Activated naive CD8-positive, alpha-beta T cell treated with anti-CD3 and anti-CD28 coated beads, Interleukin-2, amount 50 U/mL, for 24 hours (primary cell): ENCODE measurements at places on chromosomes 7 and 10.

DNA sequence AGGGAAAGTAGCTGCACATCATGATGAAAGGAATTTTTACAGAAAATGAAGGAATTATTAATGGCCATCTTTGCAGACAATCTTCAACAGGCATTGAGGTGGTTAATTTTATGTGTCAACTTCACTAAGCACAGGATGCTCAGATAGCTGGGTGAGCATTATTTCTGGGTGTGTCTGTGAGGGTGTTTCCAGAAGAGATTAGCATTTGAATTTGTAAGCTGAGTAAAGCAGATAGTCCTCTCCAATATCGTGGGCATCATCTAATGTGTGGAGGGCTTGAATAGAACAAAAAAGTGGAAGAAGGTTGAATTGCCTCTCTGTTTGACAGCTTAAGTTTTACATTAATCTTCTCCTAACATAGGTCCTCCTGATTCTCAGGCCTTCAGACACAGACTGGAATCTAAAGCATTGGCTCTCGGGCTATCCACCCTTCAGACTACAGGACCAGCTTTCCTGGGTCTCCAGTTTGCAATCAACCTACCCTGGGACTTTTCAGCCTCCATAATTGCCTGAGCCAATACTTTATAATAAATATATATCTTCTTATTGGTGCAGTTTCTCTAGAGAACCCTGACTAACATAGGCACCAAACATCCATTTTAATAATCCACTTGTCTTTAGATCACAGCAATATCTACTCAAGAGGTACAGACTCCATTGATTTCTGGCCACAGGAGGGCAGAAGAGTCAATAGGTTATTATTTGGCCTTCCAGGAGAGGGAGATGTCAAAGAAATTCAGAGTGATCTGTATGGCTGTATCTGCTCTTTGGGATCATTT, 10.5 kb upstream of the CRPPA start:
- DNase-seq: no peak

DNA sequence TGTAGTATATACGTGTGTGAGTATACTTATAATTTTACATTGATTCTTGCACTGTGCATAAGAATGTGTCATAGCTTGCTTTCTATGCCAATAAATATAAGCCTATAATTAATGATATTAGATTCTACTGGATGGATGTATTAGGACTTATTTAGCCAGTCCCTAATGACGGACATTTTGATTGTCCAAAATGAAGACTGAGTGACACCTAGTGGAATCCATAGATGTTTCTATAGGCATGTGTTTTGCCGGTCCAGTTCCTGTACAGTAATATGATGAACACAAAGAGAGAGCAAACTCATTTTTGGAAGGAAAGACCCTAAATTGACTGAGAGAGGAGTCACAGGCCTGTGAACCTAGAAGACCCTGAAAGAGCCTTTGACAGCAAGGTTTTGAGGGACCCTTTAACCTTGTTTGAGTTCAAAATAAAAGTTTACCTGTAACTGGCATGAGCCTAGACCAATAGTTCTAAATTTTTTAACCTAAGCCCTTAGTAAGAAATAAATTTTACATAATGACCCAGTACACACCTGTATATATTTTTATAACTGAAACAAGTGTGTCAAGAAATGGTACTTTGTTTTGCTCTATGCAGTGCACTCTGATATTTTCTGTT, 42.4 kb upstream of the AGBL3 start:
- no peak for DNase-seq

GRCh38 chr10:132653721-132654120, 116.1 kb downstream of the INPP5A start:
- DNase-seq: no peak

- DNase-seq: no peak
Measured at GRCh38 chr10:72796042-72796441, 97.5 kb upstream of the OIT3 start.

GRCh38 chr10:91162495-91163268, 57.8 kb upstream of the PCGF5 start:
- DNase-seq: peak; percentile 67

DNA sequence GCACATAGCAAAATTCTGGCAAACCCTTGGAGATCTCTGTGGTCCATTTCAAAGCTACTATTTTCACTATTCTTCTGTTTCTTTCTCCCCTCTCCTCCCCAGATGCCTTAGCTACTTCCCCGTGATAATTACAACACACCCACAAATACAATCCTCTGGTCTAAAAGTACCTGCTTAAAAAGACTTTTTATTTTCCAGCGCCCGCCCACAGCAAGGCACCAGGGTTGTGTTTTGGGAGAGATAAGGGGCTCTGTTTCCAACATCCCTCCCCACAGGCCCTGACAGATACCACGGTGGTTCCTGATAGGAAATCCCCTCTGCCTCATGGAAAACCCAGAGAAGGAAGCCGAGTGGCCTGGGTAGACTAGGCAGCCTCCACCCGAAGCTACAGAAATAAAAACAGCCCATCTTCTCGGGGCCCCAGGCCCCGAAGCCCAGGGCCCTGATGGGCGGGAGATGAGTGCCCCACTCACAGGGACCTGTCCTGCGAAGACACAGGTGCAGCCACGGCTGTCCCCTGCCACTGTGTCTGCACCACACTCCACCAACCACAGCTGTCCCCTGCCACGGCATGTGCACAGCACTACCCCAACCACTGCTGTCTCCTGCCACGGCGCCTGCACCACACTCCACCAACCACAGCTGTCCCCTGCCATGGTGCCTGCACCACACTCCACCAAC, 19.7 kb downstream of the CALML5 start:
- DNase-seq: no peak

DNA sequence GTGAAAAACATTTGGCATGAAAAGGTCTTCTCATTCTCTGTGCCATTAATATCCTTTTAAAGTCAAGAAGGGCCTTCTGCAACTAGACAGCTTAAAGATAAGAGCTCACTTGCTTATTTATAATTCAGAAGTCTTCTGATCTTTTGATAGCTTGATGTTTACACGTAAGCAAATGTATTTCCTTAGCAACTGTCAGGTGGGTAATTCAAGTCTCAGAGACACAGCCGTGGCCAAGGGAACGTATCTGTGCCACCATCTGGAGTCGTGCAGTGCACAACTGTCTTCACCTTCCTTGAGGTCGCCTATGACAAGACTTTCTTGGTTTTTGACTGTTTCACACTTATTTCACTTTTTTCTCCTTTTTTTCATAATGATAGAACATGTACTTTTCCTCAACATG, 4.0 kb upstream of the NEBL start:
- DNase-seq: no peak

DNA sequence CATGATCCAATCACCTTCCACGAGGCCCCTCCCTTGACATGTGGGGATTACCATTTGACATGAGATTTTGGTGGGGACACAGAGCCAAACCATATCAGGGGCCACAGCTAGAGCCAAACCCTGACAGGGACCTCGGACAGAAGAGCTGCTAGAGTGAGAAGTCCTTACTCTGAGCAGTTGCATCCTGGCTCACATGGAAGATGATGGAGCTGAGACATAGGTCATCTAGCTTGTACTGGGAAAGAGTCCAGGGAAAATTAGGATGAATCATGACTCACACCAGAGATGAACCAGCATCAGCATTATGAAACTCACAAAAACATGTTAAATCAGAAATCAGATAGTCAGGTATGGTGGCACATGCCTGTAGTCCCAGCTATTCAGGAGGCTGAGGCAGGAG, 12.8 kb upstream of the FMC1 start:
- DNase-seq: no peak

DNA sequence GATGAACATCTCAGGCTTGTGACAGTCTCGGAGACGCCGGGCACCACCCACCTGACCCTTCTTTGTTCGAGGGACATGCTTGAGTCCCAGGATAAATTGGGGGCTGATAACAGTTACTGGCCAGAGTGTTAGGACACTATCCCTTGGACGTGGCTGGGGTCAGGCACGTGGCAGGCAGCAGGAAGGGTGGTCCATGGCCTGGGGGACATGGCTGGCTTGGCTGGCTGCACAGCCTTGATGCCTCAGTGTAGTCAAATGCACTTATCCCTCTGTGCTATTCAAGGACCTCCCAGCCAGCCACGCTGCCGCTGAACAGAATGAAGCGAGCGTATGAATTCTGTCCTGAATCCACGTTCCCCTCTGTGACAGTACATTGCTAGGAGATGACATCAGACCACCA, 662.0 kb upstream of the FOXK1 start:
- no peak for DNase-seq

DNA sequence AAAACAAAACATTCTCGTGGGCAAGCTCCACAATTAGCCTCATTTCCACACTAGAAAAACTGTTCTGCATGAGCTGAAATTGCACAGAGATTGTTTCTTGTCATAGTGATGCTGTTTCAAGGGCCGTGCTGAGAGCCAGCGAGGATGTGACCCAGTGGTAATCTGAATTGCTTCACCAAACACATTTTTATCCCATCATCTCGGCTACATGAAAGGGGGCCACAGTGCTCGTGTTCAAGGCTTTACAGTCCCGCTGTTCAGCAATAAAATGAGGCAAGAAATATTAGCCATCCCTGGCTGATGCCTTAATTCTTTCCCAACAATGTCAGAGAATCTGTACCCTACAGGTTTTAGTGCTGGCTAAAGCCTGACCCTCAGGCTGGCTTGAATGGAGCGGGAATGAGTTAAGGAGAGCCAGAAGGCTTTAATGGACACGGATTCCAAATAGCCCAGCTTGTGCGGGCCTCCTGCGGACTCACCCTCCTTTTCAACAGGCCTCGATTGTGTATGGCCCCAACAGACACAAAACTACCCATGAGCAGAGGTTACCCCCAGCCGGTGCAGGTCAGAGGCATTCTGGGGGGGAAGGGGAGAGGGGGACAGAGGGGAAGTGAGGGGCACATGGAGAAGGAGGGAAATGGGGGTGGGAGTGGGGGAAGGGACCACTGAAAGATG, 2.0 kb upstream of the GDF10 start:
- DNase-seq: no peak

- DNase-seq: no peak
Measured at GRCh38 chr7:34662058-34662708, 4.2 kb downstream of the NPSR1 start.

GRCh38 chr10:7626283-7626682, 40.5 kb downstream of the ITIH5 start:
- DNase-seq: no peak

DNA sequence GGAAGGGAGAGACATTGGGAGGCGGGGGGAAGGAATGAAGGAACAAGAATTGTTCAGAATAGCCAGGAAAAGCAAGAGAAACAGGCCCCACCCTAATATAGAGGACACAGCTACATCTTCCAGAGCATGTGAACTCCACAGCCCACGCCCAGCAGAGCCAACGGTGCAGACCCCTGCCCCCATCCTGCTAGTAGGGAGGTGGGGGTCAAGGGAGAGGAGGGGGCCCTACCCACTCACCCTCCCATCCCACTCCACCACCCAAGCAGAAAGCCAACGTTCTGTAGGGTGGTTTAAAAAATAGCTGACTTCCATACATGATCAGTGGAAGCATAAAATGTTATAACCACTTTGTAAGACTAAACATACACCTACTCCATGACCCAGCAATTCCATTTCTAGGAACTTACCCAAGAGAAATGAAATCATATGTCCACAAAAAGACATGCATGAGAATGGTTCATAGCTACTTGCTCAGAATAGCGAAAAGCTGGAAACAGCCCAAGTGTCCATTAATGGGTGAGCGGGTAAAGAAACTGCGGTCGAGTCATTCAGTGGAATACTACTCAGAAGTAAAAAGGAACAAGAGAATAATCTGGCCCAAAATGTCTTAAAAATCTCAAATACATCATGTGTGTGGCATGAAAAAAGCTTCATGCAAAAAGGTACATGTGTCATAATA, 31.8 kb downstream of the CTBP2 start:
- DNase-seq: no peak

DNA sequence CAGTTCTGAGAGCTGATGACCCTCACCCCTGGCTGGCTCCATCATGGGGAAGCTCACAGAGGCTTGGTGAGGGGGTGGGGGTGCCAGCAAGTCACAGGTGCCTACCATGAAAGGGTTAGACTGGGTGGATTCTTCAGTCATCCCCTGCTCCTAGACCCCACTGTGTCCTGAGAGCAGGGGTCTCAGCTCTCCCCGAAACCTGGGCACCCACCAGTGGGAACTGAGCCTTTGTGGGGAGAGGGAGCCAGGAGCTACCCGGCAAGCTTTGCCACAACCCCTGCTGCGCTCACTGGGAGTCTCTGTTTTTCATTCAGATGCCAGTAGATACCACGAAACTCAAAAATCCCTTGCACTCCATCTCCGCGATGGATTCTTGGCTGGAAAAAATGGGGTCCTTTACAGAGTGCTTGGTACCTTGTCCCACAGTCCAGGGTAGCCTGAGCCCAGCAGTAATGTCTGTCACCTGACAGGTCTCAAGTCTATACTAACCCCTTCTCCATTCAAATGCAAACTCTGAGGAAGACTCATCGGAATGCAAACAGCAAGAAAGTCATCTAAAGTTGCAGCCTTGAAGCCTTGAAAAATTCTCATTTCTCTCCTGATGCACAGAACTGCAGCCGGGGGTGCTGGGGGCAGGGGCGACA, 48.9 kb upstream of the ENO4 start:
- no peak for DNase-seq

DNA sequence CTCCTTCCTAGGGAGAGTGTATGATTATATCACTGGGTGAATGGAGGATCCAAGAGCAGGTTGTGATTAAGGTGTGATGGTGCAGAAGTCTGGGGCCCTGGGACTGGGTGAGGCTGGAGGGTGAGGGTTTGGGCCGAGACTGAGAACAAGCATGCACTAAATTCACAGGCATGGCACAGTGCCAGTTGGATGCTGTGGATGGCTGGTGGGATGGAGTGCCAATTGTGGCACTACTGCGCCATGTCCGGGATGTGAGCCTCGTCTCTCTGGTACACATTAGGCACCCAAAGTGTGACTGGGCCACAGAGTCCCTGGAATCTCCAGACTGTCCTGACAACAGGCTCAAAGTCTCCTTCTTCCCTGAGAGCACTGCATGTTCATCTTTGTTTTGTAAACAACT, 208.1 kb downstream of the EMX2 start:
- DNase-seq: no peak

GRCh38 chr10:16030562-16030961, 170.3 kb upstream of the MINDY3 start:
- no peak for DNase-seq

DNA sequence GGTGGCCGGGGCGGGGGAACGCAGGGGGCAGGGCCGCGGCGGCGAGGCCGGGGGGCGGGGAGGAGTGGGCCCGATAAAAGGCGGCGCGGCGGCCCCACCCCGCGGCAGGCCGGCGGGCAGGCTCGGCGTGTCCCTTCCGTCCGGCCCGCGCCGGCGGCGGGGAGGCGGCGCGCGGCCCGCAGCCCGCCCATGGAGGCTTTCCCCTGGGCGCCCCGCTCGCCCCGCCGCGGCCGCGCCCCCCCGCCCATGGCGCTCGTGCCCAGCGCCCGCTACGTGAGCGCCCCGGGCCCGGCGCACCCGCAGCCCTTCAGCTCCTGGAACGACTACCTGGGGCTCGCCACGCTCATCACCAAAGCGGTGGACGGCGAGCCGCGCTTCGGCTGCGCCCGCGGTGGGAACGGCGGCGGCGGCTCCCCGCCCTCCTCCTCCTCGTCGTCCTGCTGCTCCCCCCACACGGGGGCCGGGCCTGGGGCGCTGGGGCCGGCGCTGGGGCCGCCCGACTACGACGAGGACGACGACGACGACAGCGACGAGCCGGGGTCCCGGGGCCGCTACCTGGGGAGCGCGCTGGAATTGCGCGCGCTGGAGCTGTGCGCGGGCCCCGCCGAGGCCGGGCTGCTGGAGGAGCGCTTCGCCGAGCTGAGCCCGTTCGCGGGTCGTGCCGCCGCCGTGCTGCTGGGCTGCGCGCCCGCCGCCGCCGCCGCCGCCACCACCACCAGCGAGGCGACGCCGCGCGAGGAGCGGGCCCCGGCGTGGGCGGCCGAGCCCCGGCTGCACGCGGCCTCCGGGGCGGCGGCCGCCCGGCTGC, at the start of gene NANOS1:
TSS of gene NANOS1 (plus strand) at position 102 of the 808 bp plus-strand sequence. CDS start at position 190, 88 bp downstream.
- no peak for DNase-seq
